Activated CD4-positive, CD25-positive, alpha-beta regulatory T cell (primary cell): ENCODE measurements at places on chromosomes 16 and 17.

DNA sequence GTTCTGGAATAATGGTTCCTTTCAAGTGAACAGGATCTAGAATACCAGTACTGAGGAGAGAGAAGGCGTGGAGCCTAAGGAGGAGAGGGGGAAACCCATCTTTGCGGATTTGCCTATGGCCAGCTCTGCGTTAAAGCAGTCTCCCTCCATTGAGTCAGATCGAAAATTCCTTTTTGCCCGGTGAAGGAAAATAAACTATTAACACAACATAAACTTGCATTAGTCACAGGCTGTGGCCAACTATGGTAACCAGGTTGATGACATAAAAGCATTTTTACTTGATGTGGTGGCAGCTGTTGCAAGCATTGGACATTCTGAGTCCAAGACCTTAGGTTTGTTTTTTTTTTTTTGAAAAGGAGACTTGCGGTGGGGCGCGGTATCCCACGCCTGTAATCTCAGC, 8.9 kb downstream of the LDAF1 start:
- no peak for DNase-seq

DNA sequence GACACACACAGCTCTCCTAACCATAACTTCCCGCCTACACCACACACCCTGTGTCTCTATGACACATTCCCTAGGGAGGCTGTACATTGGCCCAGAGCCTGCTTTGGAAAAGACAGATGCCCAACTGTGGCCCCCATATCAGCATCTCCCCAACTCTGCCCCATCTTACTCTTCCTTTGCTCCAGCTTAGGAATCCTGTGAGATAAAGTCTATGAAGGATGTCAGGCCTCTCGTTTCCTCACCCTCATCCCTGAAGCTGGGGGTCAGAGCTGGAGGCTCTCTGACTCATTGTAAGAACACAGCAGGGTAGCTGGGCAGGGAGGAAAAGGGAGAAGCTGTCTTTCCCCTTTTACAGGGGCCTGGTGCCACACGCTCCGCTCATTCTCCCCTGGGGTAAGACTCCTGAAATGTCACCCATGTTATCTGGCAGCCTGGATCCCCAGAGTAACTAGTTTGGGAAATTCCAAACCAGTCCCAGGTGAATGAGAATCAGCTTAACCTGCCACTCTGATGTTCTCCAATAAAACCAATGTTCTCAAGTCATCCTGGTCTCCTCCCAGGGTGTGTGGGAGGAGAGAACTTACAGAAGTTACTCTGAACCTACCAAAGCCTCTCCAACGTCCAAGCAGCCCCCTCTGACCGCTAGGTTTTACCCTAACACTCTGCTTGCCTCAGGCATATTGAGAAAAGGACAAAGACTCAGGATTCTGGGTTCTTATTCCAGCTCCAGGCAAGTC, 2.8 kb downstream of the RAPGEFL1 start:
- no peak for DNase-seq

DNA sequence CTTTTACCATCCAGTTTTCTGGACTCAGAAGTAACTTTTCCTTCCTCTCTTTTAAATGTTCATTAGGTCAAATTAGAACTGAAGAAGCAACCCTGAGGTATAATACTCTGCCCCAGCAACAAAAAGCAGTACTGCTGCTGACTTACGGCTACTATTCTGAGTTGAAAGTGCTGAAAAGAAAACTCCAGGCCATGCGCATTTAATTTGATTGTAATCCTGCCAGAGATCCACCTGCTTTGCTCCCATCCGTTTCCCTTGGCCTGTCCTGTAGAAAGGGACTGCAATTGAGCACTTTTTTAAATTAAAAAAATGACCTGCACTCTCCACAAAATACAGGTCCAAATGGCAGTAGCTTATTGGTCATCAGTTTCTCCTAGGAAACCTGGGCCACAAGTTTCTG, 61.6 kb downstream of the PITPNC1 start:
- DNase-seq: no peak

DNA sequence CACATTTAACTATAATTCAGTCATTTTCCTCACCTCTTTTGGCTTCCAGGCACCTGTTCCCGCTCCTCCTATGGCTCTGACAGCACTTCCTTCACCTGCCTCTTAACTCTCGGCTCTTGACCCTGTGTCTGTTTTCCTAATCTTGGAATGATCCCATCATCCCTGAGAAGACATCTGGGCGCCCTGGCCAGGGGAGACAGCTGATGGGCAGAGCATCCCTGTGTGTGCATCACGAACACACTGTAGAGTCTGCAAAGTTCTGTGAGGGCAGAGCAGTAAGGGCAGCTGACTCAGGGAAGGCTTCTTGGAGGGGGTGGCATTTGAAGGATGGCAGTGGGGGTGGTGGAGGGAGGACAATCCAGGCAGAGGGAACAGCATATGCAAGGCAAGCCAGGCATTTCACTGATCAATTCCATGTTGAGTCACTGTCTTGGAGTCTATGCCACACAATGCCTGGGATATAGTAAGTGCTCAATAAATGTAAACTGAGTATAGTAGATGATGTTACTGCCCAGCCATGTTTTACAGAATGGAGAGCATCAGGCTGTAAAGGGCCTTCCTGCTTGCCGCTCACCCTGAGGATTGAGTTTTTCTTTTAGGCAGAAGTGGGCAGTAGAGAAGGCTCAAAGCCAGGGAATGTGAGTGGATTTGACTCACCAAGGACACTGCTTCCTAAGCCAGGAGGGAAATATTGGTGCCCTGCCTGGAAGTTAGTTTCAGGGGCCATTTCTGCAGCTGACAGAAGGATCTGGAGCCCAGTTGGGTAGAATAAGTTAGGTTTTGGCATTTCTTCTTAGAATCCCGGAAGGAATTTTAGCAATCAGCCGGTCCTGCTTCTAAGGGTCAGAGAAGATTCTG, 5.8 kb upstream of the RAB11FIP4 start:
- DNase-seq: no peak

- DNase-seq: no peak
Observed at GRCh38 chr16:84732674-84733352, 33.0 kb downstream of the USP10 start.

DNA sequence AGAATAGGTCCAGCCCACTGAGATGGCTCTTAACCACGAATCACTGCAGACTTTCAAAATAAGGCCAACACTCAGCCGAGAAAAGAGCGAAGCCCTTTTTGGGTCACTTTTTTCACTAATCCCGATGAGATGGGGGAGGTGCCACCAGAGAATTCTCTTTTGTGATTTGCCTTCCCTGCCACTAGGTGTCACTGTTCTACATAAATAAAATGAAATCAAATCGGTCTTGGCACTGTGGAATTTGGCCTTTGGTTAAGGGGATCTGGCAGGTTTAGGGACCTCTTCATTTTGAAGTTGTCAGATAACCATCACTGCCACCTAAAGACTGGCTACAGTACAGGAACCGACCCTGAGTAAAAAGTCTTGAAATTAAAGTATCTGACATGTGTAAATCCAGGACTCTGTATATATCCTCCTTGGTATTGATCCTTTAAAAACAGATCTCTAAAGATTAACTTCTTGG, 147.0 kb downstream of the HS3ST4 start:
- DNase-seq: peak; percentile 1
